ENCODE measurements at places on chromosomes 6 and 20. TPM values are rescaled to one million over a fixed set of nuclear protein-coding genes. Genes with fewer than 3 reads are reported as not detected.

DNA sequence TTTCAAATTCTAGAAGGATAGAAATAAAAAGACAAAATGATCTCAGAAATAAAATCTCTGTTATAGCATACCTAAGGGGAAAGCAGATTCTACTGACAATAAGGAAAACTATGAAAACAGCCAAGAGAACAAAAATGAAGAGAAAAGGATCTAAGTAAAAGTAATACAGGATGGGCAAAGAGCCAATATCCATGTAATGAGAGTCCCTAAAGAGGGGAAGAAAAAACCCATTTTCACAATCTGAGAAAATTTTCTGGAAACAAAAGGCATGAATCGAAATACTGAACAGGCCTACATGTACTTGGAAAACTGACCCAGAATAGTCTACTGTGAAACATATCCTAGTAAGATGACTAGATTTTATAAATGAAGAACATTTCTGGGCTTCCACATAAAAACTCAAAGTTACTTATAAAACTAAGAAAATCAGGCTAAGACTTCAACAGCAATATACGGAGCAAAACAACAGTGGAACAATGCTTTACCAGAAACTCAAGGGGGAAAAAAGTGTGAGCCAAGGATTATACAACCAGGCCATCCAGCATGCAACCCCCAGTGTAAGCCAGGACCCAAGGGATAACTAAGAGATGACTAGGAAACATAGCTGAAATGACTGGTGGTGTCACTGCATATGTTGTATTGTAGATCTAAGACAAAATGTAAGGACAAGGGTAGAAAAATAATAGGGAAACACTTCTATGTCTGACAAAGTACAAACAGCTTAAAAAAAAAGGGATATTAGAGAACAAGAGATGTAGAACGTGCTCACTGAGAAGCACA, 10.2 kb downstream of the NAPB start:
- no peak for DNase-seq

- DNase-seq = no peak
These were observed 623.4 kb downstream of the CDH26 start for GRCh38 chr20:60581606-60582115.

- no peak for DNase-seq
These were observed 180.4 kb downstream of the ZNF217 start for GRCh38 chr20:53413186-53413631.

DNA sequence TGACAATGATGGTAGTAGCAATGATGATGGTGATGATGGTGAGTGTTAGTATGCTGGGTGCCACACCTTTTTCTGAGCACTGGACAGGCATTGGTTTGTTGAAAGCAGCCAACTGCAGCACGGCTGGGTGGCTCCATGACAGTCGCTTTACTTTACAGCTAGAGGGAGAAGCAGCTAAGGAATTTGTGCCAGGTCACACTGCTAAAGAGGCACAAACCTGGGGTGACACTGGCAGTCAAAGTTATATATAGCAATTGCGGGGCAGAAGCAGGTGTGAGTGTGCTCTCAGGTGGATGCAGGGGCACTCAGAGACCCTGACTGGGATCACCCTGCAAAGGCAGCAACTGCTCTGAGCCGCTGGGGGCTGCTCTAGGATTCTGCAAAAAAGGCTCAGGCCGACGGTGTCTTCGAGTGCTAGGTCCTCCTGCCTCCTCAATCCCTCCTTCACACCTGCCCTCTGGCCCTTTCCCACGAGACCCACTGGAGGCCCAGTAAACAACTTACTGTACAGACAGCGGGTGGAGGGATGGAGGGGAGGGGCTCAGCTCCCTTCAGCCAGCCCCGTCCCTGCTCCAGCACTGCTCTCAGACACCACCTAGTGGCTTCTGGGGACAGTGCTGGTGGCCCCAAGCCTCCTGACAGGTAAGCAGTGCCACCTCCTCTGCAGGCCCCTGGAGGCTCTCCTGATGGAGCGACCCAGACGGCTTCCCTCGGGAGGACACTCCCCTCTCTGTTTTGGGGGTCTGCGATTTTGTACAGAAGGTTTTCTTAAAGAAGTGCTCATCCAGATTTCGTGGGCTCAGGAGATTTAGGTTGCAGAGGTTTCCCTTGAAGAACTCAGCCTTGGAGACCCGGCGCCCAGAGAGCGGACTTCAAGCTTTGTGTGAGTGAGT, 4.4 kb upstream of the RPS21 start:
- DNase-seq = peak; percentile 65

DSP gene
- 468 TPM for total RNA-seq

Measured in mammary epithelial cell (primary cell).